LoVo (cell line): ENCODE measurements at places on chromosomes 7 and 10.

GRCh38 chr7:37092548-37092947 lies 356.1 kb downstream of the ELMO1 start:
- DNase-seq = no peak

GRCh38 chr7:77276120-77276519 lies 76.5 kb upstream of the FGL2 start:
- no peak for DNase-seq

DNA sequence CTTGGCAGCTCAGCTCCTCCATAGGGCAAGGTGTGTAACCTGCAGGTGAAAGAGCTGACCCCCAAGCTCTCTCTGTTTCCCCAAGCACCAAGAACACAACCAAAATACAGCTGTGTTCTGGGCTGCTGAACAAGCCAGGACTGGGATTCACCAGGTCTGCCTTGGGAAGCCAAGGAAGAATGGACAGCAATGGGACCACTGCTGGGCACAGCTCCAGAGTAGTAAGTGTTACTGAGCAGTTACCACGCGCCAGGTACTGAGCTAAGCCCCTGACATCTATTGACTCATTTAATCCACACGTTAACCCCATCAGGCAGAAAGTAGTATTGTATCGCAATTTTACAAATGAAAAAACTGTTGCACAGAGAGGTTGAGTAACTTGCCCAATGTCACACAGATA lies 168.3 kb downstream of the GRID1 start:
- DNase-seq = no peak

GRCh38 chr7:34751725-34752643 lies 94.0 kb downstream of the NPSR1 start:
- no peak for DNase-seq

GRCh38 chr7:112995059-112995824 lies 91.4 kb downstream of the GPR85 start:
- DNase-seq = no peak

DNA sequence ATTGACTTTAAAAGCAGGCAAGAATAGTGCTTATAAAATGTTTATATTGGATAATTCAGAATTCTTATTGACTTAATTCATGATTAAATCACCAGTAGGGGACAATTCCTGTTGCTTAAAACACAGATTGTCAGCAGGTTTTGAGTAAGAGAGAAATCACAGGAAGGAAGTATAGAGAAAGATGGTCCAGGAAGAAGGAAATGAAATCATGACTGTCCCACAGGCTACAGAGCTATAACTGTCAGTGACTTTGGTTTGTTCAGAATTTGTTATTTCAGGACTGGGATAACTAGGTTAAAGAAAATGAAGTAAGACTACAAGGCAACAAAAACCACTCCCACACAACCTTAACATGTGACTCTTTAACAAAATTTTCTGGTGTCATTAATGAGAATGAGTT lies 6.8 kb downstream of the GNGT1 start:
- DNase-seq = no peak

DNA sequence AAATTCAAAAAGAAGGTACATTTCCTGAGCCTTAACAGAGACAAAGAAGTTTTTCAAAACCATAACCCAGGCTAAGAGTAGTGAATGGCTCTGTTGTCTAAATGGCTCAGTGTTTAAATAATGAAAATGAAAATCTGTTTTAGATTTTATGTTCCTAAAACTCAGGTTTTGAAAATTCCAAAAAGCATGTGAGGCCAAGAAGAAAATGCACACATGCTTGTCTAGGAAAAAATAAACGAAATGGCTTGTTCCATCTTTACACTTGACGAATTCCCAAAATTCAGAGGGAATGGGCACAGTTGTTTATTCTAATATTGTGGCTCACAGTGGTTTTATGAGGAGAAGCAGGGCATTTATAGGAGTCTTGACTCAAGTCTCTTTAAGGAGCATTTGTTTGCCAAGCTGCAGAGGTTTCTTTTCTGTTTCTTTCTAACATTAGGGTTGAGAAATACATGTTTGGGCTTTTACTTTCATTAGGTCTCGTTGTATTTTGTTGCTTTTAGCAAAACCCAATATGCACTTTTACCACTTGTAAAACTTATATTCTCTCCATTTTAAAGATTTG lies 527.6 kb upstream of the ANKRD30A start:
- DNase-seq = no peak

- no peak for DNase-seq
Observed at GRCh38 chr7:18786796-18787195, 291.2 kb downstream of the HDAC9 start.

GRCh38 chr10:43221419-43222209 lies 45.3 kb downstream of the RASGEF1A start:
- DNase-seq = no peak

- DNase-seq = no peak
Observed at GRCh38 chr7:150613880-150614279, 18.3 kb downstream of the GIMAP6 start.

DNA sequence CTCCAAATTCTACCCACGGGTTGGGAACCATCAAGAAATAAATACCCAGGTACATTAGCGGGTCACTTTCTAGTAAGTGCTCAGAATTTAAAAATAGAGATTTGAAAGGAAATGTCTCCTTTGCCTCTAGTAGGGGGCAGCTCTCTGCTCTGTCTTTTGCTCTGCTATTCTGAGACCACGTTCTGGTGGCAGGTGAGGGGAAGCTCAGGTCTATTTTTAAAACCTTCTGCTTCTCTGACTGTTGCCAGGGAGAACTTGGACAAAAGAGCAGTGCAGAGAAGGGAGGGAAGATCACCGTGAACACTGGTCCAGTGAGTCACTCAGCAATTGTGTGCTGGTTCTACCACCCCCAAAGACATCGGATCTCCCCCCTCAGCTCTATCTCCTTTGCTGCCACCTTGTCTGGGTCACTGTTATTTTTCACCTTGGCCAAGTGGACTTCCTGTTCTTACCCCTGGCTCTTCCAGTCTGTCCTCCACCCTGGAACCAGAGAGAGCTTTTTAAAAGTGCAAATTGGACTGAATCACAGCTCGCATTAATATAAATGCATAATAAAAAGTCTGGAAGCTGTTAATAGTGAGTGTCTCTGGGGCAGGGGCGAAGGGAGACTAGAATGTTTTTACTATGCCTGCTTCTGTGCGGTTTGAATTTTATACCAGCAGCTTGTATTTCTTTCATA lies 72.4 kb upstream of the LOXL4 start:
- no peak for DNase-seq

GRCh38 chr10:48658975-48659269 lies 25.8 kb upstream of the WDFY4 start:
- no peak for DNase-seq

GRCh38 chr7:16063716-16064675 lies 357.3 kb downstream of the CRPPA start:
- no peak for DNase-seq

DNA sequence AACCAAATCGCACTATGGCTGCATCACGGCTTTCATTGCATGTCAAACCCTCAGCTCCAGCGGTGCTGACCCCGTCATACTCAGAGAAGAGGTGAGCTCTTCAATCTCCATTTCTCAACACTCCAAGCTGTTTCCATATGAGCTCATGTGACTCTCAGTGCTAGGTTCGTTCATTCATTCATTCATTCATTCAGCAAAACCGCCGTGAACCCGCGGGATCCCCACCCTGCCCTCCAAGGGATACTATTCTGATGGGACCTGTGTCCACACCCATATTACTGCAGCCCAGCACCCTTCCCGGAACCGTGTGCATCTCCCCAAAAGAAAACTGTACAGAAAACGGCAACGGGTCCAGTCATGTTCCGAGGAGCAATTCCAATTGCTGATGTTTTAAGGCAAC lies 184.7 kb downstream of the DIP2C start:
- no peak for DNase-seq
